A549 treated with Hydrocortisone at 1 μM for 4 hours (cell line): ENCODE measurements at places on chromosomes 12 and 14. TPM values are rescaled to one million over a fixed set of nuclear protein-coding genes. Genes with fewer than 3 reads are reported as not detected.

The ZNF268 gene
- total RNA-seq, result 8.1 to 19.0 TPM (median 10.4 TPM) in 5 replicates

The BICD1 gene
- 12.1 to 14.0 TPM (median 13.3 TPM) in 5 replicates for total RNA-seq

The FBXW8 gene
- total RNA-seq, result 5.2 to 6.7 TPM (median 6.4 TPM) in 5 replicates

The SPTLC2 gene
- 30.2 to 37.5 TPM (median 33.1 TPM) in 5 replicates for total RNA-seq

The KLRK1 gene
- 0.08 TPM in 1 of 5 replicates, not detected in the others for total RNA-seq

The PLA2G1B gene
- total RNA-seq, result not detected in 5 replicates

The TSPAN9 gene
- 49.5 to 68.9 TPM (median 57.9 TPM) in 5 replicates for total RNA-seq

The OR4M1 gene
- not detected in 5 replicates for total RNA-seq
